ENCODE measurements at places on chromosomes 2 and 18. TPM values are rescaled to one million over a fixed set of nuclear protein-coding genes. Genes with fewer than 3 reads are reported as not detected.

GRCh38 chr18:48227206-48227605 is 182.0 kb downstream of the ZBTB7C start:
- DNase-seq, result no peak
- no peaks in the 10 kb centered on the region for H3K27me3 ChIP-seq
- H3K27ac ChIP-seq, result no peak overlapping the region
- H3K36me3 ChIP-seq, result no peaks in the 10 kb centered on the region

Gene CXXC1
- polyA plus RNA-seq, result 38.1 TPM

- H3K27me3 ChIP-seq, result no peaks in the 10 kb centered on the region
- H3K27ac ChIP-seq, result no peak overlapping the region
- H3K36me3 ChIP-seq, result no peaks in the 10 kb centered on the region
- H3K4me1 ChIP-seq, result no peaks in the 10 kb centered on the region
These were observed 35.1 kb downstream of the GULP1 start for GRCh38 chr2:188326669-188327301.

Gene SLC9A4
- polyA plus RNA-seq, result not detected
